ENCODE measurements at places on chromosomes 1 and 21. TPM values are rescaled to one million over a fixed set of nuclear protein-coding genes. Genes with fewer than 3 reads are reported as not detected.

- no peak for DNase-seq
These were observed 92.7 kb upstream of the ATP1B1 start for GRCh38 chr1:169013821-169014220.

- DNase-seq, result no peak
These were observed 13.1 kb upstream of the NGF start for GRCh38 chr1:115351143-115351542.

DNA sequence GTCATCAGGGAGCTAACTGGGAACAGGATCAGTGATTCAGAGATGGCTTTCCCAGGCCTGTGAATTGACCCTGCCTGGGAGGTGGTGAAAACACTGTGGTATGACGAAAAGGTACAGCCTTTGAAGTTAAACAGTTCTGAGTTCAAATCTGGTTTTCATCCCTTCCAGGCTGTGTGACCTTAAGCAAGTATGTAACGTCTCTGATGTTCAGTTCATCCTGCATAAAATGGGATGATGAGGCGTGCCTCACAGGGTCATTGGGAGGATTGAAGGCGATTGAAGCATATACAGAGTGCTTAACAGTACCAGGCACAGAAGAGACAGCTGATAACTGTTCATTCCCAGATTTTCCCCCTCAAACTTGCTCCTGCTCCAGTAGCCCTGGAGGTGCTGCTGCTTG, 11.0 kb downstream of the KCNC4 start:
- no peak for DNase-seq

- no peak for DNase-seq
These were observed 15.7 kb upstream of the ATP13A2 start for GRCh38 chr1:17027403-17027802.

GRCh38 chr1:85894651-85895050, 186.4 kb upstream of the ZNHIT6 start:
- DNase-seq, result no peak

DNA sequence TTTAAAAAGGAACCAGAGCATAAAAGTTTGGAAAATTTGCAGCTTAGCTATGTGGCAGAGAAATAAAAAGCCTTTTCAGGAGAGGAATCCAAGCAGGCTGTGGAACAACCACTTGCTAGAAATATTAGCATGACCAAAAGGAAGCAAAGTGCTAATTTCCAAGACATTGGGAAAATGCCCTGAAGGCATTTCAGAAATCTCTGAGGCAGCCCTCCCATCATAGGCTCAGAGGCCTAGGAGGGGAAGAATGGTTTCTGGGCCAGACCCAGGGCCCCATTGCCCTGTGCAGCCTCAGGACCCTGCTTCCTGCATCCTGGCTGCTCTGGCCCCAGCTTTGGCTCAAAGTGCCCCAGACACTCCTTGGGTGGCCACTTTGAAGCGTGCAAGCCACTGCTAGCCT, 56.8 kb downstream of the TENT5C start:
- DNase-seq, result no peak

GRCh38 chr1:86875722-86876121, 38.2 kb downstream of the SELENOF start:
- no peak for DNase-seq

GRCh38 chr1:193318347-193318746, 131.9 kb upstream of the B3GALT2 start:
- DNase-seq, result no peak

DNA sequence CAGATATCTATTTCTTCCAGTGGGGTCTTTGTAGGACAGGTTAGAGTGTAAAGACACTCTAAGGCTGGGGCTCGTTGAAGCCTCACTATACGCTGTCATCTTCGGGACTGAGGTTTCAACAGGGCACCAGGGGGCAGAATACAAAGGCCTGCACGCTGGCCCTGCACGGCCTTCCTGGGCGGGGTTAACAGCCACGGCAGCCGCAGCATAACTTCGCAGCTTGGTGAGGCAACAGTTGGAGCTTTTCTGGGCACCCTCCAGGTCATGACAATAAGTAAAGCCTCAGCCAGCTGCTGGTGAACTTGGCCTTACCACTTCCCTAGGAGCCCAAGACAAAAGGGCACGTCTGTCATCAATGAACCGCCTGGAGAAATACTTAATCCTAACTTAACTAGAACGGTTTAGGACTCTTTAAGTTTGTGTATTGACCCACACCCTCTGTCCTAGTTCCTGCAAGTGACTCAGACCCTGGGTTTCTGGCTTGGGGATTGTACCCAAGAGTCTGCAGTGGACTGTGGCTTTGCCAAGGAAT, 2.3 kb upstream of the RUNX1 start:
- no peak for DNase-seq

DNA sequence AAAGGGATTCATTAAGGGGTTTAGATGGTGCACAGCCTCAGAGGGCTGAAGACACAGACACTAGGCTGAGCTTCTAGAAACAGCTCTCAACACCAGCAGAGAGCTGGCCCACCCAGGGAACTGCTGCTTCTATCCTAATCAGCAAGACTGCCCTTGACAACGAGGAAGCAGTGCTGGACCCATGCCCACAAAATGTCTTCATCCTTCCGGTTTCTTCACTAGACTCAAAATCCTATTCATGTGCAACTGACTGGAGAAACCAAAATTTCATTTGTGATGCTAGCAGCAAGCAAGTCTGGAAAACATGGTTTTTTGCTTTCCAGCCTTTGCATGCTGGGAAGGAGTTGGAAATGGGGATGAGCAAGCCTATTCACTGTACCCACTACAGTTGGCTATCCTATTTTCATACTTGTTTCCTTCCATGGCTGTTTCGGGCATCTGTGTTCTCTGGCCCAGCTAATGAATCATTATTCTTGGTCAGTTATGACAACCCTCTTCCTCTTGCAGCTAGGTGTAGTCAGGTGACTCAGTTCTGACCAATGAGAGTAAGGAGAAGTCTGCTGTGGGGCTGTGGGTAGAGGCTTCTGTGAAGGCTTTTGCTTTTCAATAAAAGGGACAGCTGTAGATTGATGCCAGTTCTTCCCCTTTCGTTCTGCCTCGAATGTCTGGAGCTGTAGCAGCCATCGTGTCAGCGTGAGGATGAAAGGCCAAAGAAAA, 14.6 kb upstream of the TMEM61 start:
- no peak for DNase-seq

TRNP1 gene
- total RNA-seq, result 13.0 TPM

- no peak for DNase-seq
These were observed 68.9 kb downstream of the LRRN2 start for GRCh38 chr1:204616641-204617040.

DNA sequence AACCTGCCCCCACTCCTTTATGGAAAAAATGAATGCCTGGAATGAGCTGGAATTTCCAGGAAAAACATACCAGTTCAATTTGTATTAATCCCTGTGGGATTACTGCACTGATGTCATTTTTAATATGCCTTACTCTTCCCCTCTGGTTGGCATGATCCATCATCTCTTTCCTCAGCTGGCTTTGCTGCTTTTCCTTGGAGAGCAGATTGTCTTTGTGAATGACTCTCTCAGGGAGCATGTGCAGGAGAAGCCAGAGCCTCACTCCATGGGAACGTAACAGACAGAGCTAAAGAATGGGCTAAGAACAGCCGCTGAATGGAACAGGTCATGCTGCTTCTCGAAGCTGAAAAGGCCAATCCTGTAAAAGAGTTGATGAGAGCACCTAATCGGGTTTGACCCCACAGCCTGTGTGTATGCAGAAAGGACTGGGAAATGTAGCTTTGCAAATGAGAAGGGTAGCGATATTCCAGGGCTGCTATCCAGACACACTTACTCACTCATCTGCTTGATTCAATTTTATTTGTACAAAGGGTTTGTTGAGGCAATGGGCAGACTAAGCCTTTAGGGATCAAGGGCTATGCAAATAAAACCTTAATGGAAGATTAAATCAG, 20.7 kb downstream of the PHC2 start:
- no peak for DNase-seq

FOXD3 gene
- total RNA-seq, result not detected

GRCh38 chr1:223682502-223682901, 17.0 kb upstream of the CAPN8 start:
- DNase-seq, result no peak

DNA sequence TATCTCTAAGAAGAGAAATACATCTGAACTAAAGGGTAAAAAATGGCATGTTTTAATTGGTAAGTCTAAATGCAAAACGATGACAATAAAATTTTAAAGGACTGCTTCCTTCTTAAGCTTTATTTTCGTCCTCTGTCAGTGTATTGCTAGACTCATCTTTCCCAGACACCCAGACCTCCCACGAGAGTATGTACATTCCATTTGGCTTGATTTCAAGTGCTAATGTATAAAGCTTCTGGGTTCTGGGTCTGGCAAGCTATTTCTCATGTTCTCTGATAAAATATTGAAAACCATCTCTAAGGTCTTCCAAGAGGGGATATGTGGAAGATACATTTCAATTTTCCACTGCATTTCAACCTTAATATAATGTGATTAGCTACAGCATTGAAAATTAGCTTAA, 24.6 kb upstream of the SLC2A1 start:
- DNase-seq, result no peak

- DNase-seq, result no peak
These were observed 7.7 kb downstream of the AIM2 start for GRCh38 chr1:159068886-159069285.

DNA sequence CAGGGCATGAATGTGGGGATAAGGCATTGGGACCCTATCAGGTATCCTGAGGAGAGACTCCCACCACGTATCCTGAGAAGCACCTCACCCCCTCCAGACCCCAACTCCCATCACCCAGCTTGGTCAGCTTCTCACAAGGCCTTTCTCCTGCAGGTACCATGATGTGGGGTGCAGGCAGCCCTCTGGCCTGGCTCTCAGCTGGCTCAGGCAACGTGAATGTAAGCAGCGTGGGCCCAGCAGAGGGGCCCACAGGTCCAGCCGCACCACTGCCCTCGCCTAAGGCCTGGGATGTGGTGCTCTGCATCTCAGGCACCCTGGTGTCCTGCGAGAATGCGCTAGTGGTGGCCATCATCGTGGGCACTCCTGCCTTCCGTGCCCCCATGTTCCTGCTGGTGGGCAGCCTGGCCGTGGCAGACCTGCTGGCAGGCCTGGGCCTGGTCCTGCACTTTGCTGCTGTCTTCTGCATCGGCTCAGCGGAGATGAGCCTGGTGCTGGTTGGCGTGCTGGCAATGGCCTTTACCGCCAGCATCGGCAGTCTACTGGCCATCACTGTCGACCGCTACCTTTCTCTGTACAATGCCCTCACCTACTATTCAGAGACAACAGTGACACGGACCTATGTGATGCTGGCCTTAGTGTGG, 1.3 kb downstream of the GPR3 start:
- DNase-seq, result no peak

DNA sequence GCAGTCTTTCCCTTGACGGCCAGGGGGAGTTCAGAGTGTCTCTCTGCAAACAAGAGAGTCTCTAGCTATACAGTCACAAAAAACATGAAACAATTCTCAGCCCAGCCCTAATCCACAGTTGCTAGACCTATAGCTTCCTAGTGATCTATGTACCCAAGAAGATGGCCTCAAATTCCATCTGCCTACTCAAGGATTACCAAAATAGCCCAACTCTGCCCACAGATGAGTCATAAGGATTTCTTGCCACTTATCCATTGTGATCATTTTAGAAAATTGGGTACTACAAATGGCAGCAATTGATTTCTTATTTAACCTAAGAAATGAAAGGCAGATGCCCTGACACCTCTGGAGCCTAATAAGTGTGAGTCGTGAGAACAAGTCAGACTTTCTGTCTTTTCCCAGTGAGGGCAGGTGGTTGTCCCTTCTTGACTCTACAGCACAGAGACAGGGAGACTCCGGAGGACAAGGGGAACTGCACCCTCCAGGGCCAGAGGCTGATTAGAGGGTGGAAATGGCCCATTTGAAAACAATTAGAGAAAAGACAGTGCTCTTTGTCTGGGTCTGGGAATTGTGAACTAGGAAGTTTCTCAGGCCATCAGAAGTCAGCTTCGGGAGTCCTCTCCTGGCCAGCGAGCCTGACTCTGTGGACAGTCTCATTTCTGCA, 65.4 kb downstream of the ABCA4 start:
- DNase-seq, result no peak

- no peak for DNase-seq
These were observed 2.3 kb downstream of the PLA2G2F start for GRCh38 chr1:20141466-20141865.

GRCh38 chr1:230407351-230407750, 18.8 kb downstream of the PGBD5 start:
- no peak for DNase-seq

GRCh38 chr21:27769763-27770162, 802.9 kb upstream of the ADAMTS5 start:
- DNase-seq, result no peak

SYNC gene
- total RNA-seq, result 13.0 TPM

- DNase-seq, result no peak
These were observed 26.5 kb upstream of the ITLN1 start for GRCh38 chr1:160911441-160911840.

CASZ1 gene
- 30.7 TPM for total RNA-seq

GRCh38 chr1:4692437-4692836, 38.0 kb downstream of the AJAP1 start:
- no peak for DNase-seq

All from vagina (tissue), 2 donors.